ENCODE measurements at places on chromosomes 2 and 18.

- DNase-seq, result no peak
Measured at GRCh38 chr2:193668557-193669323, 1474.0 kb upstream of the TMEFF2 start.

- no peak for DNase-seq
Measured at GRCh38 chr2:45748239-45748638, 96.8 kb downstream of the PRKCE start.

DNA sequence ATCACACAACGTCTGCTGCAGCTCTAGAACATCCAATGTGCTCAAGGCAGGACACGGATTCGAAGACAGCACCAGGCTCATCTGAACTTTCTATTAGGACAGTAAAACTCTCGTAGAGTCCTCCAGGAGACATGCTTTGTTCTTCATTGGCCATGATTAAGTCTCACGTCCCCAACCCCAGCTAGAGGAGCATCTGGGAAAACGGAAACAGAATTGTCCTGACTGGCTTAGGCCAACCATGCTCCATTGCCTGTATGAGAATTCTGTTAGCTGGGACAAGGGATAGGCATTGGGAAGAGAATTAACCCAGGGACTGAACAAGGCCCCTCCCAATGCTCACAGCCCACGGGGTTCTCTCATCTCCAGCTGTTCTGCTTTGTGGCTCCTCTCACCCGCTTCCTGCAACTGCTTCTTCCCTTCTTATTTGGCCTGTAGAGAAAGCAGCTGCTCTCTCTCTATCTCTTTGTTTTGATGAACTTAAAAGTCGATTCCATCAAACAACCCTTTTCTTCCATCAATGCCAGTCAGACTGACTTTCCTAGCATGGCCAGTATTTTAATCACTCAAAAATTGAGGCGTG is 75.6 kb downstream of the C1QL2 start:
- DNase-seq, result no peak

DNA sequence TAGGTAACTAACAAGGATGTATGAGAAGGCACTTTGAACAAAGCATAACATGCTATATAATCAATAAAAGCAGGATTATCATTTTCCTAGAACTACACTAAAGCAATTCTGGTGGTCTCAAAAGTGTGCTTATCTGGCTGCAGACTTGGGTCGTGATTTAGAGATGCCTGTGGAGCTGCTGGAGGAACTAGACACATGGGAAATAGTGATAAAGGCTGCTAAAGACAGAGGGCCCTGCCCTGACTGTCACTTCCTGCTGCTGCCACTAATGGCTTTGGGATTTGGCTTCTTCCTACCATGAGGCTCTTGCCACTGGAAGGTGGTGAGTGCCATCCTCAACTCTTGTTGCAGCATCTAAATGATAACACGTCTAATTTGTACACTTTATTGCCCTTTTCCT is 22.5 kb downstream of the TMEM178A start:
- no peak for DNase-seq

DNA sequence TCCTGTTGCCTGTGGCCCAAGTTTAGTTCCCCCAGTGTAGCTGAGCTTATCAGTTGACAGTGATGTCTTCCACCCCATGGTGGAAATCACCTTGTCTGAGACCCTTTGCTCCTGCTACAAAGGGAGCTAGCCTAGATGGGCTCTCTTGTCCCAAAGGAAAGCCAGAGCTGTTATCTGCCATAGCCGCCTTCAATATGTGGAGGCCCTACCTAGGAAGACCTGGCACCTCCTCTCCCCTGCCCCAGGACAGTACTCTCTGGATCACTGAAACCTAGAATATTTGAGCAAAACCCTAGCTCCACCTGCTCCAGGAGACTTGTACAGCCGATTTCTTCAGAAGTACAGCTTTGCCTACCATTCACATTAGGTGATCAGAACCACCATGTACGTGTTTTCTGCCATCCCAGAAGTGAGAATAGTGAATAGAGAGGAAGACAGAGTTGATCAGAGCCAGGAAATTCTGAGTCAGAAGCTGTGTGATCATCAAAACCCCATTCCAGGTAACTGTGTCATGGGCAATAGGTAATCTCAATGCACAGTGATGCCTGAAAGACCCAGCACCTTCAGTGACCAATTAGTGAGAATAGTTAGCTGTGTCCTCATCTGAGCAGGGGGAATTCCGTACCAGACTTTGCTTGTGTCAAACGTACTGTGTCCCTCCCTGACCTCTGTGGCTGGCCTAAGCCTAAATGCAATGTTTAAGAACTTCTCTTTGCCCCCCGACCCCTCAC is 138.4 kb upstream of the ALPP start:
- no peak for DNase-seq

DNA sequence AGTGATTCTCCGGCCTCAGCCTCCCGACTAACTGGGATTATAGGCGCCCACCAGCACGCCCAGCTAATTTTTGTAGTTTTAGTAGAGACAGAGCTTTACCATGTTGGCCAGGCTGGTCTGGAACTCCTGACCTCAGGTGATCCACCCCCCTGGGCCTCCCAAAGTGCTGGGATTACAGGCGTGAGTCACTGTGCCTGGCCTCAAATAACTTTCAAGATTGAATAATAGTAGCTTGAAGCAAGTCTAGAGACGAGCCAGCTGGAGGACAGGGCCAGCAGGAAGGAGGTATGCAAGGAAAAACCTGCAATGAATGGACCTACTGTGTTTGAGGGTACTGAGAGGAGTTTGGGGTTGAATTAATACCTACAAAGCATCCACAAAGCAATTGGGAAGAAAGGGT is 87.5 kb downstream of the MSH2 start:
- no peak for DNase-seq

DNA sequence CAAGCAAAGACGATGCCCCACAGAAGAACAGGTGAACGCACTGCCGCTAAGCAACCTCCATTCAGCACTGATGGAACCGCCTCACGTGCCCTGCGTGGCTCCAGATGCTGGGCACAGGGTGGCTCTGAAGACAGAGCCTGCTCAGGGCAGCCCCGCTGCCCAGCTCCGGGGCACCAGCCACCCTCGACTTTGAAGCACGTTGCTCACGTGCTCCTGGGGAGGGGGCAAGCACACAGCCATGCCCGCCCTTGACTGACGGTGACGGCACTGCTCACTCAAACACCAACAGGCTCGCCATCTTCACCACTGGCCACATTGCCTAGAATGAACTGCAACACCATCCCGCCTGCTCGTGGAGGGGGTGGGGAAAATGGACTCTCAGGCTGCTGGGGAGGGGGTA is 251.3 kb downstream of the HDAC4 start:
- no peak for DNase-seq

Data from NCI-H2107 (cell line).